ENCODE measurements at places on chromosomes 6 and 20. TPM values are rescaled to one million over a fixed set of nuclear protein-coding genes. Genes with fewer than 3 reads are reported as not detected.

- no peak for DNase-seq
Measured at GRCh38 chr6:42053601-42054000, 3.3 kb downstream of the TAF8 start.

GRCh38 chr6:139904568-139904967 lies 530.1 kb upstream of the CITED2 start:
- no peak for DNase-seq

Gene CRYBG1
- total RNA-seq: 17.5 TPM

- no peak for DNase-seq
Measured at GRCh38 chr6:32132110-32132509, 2.0 kb upstream of the FKBPL start.

DNA sequence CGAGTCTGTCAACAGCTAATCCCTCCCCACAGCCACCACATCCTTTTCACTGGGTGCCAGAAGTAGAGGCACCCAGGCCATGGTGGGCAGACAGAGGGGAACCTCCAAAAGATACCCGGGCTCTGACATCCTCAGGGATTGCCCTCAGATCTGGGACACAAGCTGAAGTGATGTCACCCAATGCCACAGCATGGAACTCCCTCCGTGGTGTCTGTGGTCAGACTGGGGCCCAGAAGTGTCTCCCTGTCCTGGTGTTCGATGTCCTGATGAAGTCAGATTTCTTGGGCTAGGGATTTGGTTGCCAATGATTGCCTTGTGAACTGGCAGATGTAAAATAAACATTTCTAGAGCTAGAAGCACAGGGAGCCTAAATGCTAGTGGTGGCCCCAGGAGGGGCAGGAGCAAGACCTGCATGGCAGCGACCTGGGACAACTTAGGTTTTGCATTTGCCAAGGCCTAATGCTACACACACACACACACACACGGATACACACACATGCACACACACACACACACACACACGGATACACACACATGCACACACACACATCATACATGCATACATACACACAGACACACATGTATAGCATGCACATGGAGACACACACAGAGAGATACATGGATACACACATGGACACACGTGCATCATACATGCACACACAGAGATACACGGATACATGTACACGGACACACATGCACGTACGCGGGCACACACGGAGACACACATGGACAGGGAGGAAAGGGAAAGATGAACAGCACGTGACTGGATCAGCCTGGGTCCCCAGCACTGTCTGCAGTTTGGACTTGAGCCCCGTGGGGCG lies 221.0 kb downstream of the NFATC2 start:
- no peak for DNase-seq

GRCh38 chr6:20605581-20605980 lies 71.3 kb downstream of the CDKAL1 start:
- no peak for DNase-seq

- DNase-seq: no peak
Measured at GRCh38 chr20:31679357-31680285, 41.9 kb downstream of the COX4I2 start.

GRCh38 chr6:169378620-169379381 lies 125.2 kb upstream of the THBS2 start:
- no peak for DNase-seq

Gene FOXQ1
- not detected for total RNA-seq

GRCh38 chr6:109015176-109015575 lies 79.5 kb downstream of the SESN1 start:
- DNase-seq: no peak

GRCh38 chr6:29631860-29632731 lies 887 bp downstream of the GABBR1 start:
- peak; percentile 75 for DNase-seq

Gene GSTA1
- not detected for total RNA-seq

DNA sequence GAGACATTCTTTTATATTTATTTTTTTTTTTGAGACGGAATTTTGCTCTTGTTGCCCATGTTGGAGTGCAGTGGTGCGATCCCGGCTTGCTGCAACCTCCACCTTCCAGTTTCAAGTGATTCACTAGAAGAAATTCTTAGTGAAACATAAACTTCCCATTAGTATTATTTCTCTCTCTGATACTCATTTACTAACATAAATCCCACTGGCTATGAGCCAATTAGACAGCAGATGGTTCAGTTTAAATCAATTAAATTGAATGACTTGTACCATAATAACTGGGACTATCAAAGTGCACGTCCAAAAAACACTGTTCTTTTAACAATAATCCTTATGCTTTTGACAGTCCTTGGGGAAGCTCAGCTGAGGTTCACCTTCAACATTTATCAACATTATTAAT lies 111.2 kb upstream of the PTCHD4 start:
- no peak for DNase-seq

Gene ECT2L
- not detected for total RNA-seq

GRCh38 chr6:78340755-78341154 lies 526.6 kb upstream of the IRAK1BP1 start:
- DNase-seq: no peak

Gene C6orf52
- total RNA-seq: 0.91 TPM

Gene PABPC1L
- total RNA-seq: 64.9 TPM

GRCh38 chr6:154247119-154247861 lies 109.3 kb downstream of the IPCEF1 start:
- no peak for DNase-seq

- DNase-seq: no peak
Measured at GRCh38 chr20:1282966-1283365, 16.9 kb downstream of the SNPH start.

Gene BPIFB3
- total RNA-seq: not detected

DNA sequence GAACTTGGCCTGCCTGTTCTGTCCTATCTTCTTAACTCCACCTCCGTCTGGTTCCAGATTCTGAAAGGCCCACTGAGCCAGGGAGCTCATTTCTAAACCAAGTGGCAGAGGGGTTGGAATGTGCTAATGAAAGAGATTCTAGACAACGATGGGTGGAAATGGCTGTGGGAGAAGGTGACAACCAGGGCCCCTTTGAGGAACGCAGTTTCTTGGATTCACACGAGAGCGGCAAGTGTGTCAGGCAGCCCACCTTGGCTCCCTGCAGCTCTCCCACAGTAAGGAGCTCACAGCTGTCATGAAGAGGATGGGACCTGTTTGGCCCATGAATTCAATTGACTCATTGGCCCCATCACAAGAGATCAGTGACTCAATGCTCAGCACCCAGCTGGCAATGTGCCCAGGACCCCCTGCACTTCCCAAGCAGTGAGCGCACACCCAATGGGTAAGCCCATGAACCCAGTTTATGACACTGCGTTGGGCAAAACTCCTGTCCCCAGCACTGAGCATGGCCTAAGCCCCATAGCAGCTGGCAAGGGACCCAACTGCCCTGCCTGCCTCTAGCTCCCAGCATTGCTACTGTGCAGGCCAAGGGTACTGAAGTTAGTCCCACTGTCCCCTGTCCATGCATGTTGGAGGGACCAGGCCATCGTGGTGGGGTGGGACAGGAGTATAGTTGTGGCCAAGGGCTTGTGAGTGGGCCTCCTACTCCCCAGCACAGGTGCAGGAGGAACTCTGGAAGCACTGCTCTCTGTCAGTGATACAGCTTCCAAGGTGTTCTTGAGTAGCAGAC lies 16.4 kb downstream of the MRPS18A start:
- no peak for DNase-seq

Gene SLC4A11
- total RNA-seq: 0.31 TPM

DNA sequence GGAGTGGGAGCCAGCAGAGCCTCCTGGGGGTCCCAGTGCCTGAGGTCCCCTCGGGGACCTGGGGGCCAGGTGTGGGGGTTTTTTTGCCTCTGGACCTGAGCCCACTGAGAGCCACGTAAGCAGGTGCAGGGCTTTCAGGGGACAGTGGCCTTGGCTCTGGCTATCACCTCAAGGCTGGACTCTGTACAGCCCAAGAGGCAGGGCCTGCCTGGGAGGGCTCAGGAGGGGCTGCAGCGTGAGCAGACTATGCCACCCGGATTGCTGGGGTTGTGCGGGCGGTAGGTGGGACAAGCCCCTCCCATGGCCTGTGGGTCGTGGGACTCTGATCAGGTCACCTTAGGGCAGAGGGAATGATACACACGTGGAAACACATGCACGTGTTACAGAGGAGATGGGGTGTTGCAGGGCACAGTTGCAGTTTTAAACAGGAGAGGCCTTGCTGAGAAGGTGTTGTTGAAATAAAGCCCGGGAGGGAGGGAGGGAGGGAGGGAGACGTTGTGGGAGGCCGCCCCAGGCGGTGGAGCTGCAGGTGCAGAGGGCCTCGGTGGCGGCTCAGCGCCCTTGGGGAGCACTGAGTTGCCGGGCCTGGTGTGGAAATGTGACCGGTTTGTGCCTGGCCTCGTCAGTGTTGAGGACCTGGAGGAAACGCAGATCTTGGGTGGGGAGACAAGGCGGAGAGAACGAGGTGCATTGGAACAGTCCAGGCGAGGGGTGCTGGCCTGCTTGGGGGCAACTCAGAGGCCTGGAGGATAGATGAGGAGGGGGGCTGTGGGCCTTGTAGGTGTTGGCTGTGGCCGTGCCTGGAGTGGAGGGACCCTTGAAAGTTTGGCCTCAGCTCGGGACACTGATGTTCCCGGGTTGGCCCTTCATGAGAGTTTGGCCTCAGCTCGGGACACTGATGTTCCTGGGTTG lies 2.3 kb downstream of the TCEA2 start:
- peak; percentile 50 for DNase-seq

GRCh38 chr6:69812746-69813427 lies 16.1 kb upstream of the LMBRD1 start:
- DNase-seq: no peak

GRCh38 chr20:6832811-6833210 lies 65.3 kb downstream of the BMP2 start:
- no peak for DNase-seq

GRCh38 chr6:56795466-56796195 lies 152.9 kb upstream of the DST start:
- no peak for DNase-seq

Gene PNLDC1
- 0.19 TPM for total RNA-seq

DNA sequence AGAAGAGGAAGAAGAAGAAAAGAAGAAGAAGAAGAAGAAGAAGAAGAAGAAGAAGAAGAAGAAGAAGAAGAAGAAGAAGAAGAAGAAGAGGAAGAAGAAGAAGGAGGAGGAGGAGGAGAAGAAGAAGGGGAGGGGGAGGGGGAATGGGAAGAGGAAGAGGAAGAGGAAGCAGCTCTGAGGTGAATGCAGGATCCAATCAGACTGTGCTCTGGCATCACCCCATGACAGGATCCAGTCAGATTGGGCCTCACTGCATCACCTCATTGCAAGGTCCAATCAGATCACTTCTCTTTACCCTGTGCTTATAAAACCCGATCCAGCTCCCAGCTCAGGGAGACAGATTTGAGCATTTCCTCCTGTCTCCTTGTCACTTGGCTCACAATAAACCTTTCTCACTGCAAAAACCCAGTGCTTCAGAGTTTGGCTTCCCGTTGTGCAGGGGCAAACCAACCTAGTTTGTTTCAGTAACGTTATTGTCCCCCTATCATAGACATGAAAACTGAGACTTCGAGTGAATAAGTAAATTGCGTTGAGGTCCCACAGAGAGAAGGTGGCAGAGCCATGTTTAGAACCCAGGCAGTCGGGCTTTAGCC lies 28.6 kb upstream of the YWHAB start:
- no peak for DNase-seq

DNA sequence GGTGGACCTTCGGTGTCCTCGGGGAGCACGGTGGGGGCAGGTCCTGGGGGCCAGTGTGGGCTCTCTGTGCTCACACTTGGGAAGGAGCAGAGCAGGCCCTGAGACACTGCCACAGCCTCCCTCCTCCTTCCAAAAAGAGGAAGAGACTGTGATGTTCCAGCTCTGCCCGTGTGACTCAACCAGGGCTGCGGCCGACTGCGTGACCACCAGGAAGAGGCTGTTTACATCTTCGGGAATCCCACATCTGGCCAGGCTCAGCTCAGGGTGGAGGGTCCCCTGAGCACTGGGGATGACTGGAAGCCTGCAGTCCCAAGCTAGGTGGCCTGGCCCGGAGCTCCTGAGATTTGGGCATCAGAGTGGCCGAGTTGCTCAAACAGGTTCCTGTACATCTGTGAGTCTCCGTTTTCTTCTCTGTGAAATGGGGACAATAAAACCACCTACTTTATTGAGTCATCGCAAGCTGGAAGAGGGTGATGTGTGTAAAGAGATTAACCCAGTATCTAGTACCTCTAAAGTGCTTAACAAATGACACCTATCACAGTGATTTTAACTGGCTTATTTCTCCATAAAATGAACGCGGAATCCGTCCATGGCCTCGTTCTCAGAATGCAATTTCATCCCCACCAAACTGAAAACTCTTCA lies 242.1 kb downstream of the DLL1 start:
- DNase-seq: no peak

DNA sequence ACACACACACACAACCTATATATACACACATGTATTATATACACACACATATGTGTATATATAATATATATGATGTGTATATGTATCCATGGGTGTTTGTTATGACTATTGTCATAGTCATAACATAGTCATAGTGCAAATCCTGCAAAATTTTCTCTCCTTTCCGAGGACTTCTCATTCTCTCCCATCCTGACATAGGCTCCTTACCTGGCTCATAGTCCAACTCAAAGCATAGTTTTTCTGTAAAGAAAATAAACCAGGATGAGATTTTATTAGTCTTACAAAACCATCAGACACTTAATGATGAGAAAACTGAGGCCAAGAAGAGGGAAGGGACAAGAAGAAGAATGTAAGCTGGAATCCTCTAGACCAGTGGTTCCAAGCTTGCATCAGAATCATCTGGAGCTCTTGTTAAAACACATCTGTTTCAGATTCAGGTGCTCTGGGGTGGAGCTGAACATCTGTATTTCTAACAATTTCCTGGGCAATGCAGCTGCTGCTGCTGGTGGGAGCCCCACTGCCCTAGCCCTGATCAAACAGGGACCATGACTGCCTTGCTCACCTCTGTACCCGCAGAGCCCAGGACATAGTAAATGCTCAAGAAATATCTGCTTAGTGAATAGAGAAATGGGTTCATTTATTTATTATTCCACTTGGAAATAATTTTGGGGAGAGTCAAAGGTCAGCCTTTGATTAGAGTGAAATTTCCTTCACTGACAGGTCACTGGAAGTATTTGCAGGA lies 5.3 kb downstream of the TRIM10 start:
- DNase-seq: no peak

DNA sequence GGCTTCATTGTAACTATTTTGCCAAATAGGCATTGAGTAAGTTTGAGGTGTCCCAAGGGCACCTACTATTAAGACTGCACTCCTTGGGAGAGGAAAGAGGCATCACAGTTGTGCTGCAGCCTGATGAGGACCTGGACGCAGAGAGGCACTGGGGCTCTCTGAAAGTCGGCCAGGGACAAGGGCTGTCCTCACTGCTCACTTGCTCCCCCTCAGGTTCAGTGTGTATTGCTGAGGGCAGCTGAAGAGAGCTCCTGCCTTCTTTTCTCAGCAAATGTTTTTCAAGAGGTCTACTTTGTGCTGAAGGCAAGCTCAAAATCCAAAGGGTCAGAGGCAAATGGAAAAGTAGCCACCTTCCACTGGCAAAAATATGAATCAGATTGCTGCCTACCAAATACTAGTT lies 331.8 kb downstream of the RIMS1 start:
- DNase-seq: no peak

Gene PRKN
- 1.9 TPM for total RNA-seq

GRCh38 chr6:147709396-147710272 lies 201.1 kb downstream of the SAMD5 start:
- DNase-seq: no peak

All from natural killer cell (primary cell).